ENCODE measurements at places on chromosomes 11 and 22.

DNA sequence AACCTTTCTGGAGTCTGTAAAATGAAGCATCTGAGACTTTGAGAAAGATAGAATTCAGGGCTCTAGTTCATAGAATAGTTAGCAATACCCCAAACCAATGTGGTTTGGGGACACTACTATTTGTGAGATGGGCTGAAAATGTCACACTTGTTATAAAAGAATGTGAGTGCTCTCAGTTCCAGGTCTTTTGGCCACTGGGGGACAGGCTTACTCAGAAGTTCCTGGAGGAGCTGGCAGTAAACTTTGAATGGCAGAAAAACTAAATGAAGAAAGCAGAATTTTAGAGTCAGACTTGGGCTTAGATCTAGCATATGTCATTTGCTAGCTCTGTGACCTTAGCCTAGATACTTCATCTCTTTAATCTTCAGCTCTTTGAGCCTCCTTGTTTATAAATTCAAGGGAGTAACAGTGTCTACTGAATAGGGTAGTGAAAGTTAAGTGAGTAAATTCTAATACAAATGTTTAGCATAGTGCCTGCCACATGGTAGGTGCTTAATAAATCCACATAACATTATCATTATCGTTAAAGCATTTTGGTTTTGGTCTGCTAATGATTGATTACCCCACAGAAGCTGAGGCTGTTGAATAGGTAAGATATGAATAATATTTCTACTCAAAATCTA lies 3.7 kb downstream of the LYVE1 start:
- DNase-seq: no peak

DNA sequence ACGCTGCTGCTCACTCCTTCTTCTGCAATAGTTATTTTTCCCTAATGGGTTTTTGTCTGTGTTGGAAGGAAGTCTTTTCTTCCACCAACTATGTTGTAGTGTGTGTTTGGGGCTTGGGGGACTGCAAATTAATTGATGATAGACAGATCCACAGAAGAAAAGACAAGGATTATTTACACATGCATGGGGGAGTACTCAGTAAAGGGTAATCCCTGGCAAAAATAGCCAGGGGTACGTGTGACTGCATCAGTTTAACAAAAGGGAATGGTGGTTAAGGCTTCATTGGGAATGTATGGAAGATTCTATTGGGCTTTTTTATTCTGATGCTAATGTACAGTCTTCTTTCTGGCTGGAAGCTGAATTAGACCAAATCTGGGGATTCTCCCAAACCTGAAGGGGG lies 20.2 kb upstream of the FEZ1 start:
- no peak for DNase-seq

DNA sequence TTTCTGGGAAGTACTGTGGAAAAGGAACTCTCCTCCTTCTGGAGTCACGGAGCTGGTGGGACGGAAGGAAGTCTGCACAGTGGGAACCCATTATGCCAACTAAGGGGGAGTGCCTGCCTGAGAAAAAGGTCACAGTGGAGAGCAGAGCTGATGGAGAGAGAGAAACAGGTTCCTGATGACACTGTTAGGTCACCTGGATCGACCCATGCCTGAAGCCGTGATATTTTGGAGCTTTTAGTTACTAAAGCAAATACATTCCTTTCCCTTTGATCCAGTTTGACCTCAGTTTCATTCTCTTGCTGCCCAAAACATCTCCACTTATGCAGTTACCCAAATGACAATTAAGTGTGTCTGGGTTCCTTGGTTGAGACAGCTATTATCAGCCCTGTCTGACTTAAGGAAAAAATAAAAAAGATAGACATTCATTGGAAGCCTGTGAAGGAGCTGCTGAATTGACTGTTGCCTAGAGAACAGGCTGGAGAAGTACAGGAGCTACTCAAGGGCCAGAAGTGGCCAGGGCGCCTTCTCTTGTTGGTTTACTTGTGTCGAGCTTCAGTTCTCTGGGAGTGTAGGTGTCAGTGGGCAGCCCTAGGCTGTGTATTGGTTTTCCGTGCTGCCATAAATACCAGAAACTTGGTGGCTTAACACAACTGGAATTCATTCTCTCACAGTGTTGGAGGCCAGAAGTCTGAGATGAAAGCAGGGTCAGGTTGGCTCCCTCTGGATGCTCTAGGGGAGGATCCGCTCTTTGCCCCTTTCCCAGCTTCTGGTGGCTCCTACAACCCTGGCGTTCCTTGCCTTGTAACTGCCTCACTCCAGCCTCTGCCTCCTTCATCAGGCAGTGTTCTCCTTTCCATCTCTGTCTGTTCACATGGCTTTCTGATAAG lies 13.6 kb downstream of the MRGPRD start:
- DNase-seq: no peak

GRCh38 chr11:122882189-122882856 lies at the start of gene JHY:
Gene JHY (plus strand): TSS chr11:122882759. CDS start chr11:122885850, 3,091 bp downstream.
- DNase-seq: no peak

- DNase-seq: no peak
Observed at GRCh38 chr11:126403658-126404057, 48.2 kb downstream of the ST3GAL4 start.

DNA sequence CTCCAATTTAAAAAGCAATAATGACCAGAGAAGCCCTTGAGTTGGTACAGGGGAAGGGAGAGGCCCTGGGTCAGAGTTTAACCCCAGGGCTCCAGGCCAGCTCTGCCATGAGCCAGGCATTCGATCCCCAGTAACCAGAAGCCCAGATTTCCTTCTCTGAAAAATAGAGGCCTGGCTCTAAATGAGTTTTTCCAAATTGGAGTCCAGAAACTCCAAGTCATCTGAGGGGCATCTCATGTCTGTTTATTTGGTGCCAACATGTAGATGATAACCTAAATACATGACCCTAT lies 381.9 kb downstream of the CTTN start:
- no peak for DNase-seq

GRCh38 chr22:44329179-44329796 lies 16.5 kb upstream of the SHISAL1 start:
- DNase-seq: no peak

- no peak for DNase-seq
Observed at GRCh38 chr11:13102865-13103539, 93.9 kb downstream of the RASSF10 start.

DNA sequence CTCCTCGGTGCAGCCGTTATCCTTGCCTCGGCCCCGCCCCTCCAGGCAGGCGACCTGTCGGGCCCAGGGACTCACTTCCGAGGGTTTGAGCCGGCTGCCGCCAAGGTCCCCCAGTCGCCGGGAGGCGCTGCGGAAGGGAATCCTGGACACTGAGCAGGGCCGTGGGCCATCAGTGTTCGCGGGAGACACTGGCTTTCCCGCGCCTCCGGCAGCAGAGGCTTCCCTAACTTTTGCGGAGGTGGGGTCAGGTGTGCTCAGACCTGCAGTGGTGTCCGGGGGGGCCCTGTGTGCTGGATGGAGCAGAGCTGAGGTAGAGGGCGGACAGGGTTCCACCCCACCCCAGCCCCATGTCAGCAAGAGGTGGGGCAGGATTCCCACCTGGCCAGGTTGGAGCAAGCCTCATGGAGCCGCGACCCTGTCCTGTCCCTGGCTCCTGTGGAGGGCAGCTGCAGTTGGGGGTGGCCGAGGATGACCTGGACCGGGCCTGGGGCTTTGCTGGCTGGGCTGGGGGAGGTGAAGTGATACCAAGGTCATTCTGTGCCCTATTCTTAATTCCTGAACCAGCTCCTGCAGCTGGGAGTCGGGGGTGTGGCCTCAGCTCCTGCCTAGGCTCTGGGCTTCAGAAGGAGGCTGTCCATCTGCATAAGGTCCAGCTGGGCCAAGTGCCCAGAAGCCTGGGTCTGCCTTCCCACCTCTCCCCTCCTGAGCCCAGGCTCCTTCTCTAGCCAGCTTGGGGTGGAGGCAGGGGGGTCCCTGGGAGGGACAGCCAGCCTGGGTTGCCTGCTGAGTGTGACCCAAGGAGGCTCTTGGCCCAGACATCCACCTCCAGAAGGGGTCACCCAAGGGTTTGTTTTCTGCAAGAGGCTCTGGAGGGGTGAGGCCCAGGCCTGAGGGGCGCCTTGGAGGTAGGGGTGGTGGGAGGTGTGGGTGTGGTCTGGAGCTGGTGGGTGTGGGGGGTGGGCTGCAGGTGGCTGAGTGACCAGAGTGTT lies 8.4 kb downstream of the TSPAN4 start:
- no peak for DNase-seq

DNA sequence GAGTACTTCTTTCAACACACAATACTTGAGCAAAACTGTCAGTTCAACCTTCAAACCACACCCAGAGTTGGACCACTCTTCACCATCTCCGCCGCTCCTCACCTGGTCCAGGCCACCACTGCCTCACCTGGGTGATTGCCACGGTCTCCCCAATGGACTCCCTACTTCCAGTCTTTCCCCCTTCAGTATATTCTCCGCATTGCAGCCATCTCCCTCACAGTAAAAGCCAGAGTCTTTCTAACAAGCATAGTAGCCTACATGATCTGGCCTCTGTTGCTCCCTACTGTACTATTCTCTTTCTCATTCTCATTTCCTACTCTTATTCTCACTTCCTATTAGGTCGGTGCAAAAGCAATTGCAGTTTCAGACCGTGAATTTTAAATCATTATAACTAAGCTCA lies 28.5 kb downstream of the AASDHPPT start:
- DNase-seq: no peak

- DNase-seq: no peak
Observed at GRCh38 chr22:46829941-46830715, 67.7 kb downstream of the TBC1D22A start.
